ENCODE measurements at places on chromosomes 4 and X.

GRCh38 chr4:57147335-57148060 lies 37.3 kb upstream of the IGFBP7 start:
- DNase-seq, result no peak

DNA sequence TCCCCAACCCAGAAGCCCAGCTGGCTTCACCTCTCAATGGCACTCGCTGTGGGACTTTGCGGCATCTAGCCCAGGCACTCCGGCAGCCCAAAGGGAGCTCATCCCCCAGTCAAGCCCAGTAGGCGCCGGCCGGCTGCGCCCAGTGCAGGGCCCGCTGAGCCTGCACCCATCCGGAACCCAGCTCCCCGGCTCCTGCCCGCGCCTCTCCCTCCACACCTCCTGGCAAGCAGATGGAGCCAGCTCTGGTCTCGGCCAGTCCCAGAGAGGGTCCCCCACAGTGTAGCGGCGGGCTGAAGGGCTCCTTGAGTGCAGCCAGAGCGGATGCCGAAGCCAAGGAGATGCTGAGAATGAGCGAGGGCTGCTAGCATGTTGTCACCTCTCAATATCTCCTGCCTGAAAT lies 116.8 kb upstream of the UGT8 start:
- no peak for DNase-seq

DNA sequence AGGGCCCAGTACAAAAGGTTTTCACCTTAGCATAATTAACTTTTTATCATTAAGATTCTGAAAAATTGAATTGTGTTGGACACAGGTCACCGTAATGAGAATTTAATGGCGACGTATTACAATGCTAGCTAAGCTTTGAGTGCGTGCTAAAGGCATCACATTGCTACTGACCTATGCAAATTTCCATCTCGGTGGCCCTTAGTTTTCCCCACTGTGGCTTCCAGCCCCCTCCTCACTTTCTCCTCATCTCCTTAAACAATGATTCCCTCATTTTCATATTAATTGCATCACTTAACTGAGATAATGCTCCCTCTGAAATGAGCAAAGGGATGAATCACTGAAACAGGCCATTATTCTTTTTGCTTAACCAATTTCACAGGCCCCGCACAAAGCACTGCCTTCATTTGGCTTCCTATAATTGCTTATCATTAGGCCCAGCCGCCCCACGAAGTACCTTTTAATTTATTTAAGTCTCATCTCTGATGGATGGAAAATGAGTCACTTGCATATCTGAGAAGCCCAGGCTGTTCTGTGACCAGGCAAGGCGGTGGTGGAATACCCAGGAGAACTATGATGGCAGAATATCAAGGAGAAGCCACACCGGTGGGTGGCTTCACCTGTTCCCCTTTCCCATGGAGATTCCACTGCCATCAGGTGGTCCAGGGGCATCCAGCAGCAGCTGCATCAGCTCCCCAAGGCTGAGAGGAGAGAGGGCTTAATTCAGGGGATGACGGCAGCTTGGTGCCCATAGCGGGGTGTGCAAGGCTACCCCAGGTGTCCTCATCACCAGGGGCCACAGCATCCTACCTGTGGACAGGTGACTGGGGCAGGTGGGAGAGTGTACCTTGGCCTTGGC lies 223.8 kb upstream of the BOD1L1 start:
- no peak for DNase-seq

- DNase-seq, result no peak
These were observed 365.8 kb upstream of the PITX2 start for GRCh38 chr4:110988722-110989121.

DNA sequence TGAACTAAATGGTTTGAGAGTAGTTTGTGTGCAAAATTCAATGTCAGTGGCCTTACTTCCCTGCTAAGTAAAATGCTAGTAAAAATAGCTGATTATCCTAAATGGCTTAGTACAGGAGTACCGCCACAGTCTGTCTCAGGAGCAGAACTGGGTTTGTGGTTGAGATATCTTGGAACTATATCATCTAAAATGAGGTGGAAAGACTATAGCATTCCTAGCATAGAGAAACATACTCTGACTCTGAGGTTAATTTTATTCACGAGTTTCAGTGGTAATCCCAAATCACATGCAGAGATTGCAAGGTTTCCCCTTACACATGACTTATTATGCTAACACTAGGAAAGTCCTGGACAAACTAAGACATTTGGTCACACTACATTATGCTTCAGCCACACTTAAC lies 70.4 kb downstream of the OR13H1 start:
- no peak for DNase-seq

GRCh38 chrX:107654872-107655761 lies 26.8 kb downstream of the PRPS1 start:
- peak; percentile 31 for DNase-seq

GRCh38 chr4:2484993-2485392 lies 16.1 kb downstream of the RNF4 start:
- DNase-seq, result peak; percentile 93

- DNase-seq, result no peak
These were observed 1030.9 kb downstream of the FSTL5 start for GRCh38 chr4:161132715-161133425.

- DNase-seq, result no peak
These were observed 38.1 kb upstream of the TRPC5 start for GRCh38 chrX:112120721-112121120.

DNA sequence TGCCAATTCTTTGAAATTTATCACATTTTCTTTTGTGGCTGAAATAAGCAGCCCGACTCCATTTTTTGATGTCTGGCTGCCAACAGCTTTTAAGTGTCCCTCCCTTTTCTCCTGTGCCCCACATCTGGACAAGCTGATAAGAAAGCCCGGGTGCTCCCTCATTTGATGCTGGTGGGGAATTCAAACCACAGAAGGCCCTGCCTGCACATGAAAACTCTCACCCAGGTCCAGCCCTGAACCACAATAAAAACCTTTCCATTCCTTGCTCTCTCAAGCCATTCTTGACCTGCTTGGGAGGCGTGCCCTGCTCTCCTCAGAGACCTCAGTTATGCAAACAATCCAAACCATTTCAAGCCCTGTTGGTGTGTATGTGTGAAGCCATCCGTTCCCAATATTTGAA lies 93.9 kb downstream of the FAM53A start:
- peak; percentile 43 for DNase-seq

DNA sequence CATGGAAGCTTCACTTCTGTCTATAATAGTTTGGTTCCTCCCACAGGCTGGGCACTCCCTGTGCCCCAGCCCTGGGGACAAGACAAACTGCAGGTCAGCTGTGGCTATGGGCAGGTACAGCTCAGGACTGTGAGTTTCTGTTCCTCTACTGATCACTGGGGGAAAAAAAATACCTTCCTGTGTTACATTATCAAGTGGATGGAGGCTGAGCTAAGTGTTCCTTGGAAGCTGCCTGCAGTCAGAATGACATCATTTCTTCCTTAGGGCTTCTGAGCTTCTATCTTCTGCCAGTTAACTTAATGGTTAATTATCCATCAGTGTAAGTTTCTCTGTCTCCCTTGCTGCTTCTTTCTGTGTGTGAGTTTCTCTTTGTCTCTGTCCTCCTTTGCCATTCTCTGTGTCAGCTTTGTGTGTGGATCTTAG lies 4.6 kb downstream of the RAB33A start:
- DNase-seq, result no peak

DNA sequence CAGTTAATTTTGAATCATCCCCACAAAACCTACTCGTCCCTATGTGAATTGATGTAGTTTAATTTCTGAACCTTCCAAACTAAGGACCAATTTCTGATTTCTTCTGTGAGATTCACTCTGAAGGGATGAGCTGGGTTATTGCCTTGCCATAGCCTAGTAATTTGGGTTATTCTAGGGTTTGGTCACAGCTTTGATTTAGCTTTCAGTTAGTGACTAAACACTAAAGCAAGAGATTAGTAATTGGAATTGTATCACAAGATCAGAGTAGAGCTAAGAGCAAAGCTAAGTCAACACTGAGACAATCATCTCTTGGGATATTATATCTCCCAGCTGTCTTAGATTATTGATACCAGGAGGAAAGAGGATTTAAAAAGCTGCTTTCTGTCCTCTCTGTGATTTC lies 588.0 kb downstream of the CCSER1 start:
- DNase-seq, result no peak

DNA sequence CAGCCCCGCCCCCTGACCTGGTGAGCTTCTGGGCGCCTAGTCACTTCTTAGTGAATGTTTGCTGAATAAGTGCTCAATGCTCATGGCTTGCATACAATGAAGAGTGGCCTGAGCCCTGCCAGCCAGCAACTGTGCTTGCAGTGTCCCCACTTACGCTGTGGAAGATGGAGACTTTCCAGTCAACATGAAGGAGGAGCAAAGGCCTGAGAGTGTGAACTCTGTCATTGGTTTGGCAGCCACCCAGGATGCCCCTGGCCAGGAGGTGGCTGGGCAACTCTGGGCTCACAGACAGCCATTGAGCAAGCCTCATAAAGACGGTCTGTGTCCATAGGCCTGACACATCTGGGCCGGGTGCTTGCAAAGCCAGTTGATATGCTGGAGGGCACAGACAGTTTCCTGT lies 72.1 kb upstream of the MAMLD1 start:
- DNase-seq, result no peak

GRCh38 chrX:70240751-70241150 lies 6.3 kb downstream of the AWAT1 start:
- DNase-seq, result no peak

DNA sequence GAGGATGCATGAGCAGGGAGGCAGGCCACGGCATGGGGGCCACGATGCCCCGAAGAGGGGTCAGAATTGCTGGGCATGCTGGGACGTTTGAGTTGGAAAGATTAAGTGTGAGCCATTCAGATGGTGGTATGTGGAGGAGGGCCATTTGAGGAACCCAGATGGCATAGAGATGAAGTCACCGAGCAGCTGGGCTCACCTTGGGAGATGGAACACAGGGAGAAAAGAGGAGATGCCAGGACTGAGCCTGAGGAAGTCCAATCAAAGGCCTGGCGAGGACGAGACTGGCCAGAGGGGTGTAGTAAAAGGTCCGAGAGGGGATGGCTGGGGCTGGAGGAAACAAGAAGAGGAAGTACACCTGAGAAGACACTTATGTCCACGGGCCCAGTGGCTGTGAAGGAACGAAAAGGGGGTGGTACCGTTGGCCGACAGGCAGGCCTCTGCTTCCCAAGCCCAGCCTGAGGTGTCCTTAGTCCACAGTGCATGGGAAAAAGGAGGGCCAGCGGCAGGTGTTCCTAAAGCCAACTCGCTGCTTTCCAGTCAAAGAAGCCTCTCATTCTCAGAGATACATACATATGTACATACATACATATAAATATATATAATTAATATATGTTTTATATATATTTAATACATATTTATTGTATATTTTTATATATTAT lies 54.6 kb upstream of the CLCN4 start:
- DNase-seq, result no peak

DNA sequence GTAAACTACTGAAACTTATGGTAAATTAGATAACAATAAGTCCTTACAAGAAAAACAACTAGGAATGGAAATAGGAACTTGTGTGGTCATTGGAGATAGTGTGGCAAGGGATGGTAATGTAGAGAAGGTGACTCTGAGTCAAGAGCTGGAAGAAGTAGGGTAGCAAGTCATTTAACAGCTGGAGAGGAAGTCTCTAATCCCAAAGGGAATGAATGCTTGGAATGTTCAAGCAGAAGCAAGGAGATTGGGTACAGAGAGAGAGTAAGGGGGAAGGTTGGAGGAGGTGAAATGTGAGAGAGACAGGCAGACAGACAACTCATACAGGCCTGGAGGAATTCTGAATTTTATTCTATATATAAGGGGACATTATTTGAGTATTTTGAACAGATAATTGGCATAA lies 260.6 kb upstream of the MAD2L1 start:
- DNase-seq, result no peak

GRCh38 chrX:43747476-43747875 lies 91.4 kb downstream of the MAOA start:
- DNase-seq, result no peak

GRCh38 chr4:41745292-41746024 lies 3.1 kb downstream of the PHOX2B start:
- DNase-seq, result no peak

DNA sequence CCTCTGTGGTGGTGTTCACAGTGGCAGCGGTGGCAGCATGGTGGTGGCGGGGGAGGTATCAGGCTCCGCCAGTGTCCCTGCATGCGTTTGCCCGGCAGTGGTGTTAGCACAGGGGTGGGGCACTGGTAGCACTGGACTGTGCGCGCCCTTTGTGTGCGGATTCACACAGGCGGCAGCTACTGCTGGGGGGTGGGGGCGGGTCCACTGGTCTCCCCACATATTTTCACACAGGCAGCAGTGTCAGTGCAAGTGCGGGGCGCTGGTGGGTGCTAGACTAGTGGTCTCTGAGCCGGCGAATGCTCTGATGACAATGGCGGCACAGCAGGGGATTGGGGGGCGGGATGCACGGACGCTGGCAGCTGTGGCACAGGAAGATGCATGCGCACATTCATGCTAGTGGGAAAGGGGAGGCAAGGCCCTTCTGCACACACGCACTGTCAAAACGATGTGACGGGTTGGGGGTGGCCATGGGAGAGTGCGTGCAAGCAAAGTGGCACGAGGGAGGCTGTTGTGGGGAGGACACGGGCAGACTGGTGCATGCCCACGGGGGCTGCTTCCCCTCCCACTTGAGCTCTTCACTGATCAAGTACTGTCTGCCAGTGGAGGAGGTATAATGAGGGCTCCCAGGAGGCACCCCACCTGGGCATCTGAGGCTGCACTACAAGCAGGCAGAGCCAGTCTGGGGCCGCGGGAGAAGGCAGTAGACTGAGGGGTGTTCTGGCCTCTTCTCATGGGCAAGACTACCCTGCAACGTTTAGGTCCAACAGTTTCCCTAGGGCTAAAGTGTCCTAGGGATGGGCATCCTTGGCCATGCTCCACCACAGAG lies 53.0 kb downstream of the POF1B start:
- peak; percentile 80 for DNase-seq

DNA sequence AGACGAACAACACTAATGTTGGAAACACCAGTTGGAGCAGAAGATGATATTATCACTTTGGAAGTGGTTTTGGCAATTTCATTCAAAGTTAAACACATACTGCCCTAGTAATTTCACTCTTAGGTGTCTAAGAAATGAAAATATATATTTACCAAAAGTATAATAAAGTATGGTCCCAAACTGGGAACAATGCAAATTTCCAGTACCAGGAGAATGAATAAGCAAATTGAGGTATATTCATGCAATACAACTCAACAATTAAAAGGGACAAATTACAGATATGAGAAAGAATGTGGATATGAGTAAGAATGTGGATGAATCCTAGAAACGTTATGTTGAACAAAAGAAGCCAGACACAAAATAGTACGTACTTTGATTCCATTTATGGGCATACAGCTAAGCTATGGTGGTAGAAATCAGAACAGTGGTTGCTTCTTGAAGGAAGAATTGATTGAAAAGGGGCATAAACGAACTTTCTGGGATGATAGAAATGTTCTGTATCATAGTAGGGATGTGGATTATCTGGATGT lies 10.0 kb downstream of the ELMOD2 start:
- DNase-seq, result no peak

- no peak for DNase-seq
These were observed at the start of gene FOXP3 for GRCh38 chrX:49264460-49264859. Gene FOXP3 (minus strand): TSS chrX:49264710. CDS start chrX:49258505, 6,205 bp downstream.

DNA sequence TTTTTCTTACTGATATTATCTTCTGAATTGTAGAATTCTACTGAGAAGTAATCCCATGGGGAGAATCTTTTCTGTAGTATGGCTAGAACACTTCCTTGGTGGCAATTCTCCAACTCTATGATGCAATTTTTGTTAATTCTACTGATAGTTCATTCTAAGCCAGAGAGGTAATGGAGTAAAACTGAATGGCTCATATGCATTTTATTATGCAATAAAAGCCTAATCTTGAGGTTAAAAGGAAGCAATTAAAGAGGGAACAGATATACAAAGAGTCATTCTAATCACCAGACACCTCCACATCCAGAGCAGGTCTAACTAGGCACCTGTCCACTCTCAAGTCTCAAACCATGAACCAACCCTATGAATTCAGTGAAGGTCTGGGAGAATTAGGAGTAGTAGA lies 9.7 kb downstream of the RAP2C start:
- DNase-seq, result no peak

- no peak for DNase-seq
These were observed 2295.4 kb downstream of the ARAP2 start for GRCh38 chr4:33948921-33949320.

Measured in lower leg skin (tissue), 4 donors.